Thymus (tissue), 14 donors: ENCODE measurements at places on chromosomes 13 and 19. TPM values are rescaled to one million over a fixed set of nuclear protein-coding genes. Genes with fewer than 3 reads are reported as not detected.

DNA sequence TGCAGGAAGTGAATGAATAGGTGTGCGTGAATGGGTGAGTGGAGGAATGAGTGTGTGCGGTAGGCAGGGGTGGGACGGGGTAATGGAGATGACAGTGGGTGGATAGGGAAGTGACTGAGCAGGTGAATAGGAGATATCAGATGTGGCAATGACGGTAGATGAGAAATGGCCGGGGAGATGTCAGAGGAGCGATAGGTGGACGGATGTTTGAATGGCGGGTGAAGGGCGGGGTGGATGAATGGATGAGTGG is 1.5 kb downstream of the TTC9B start:
- no peak for DNase-seq

The SLC10A2 gene
- polyA plus RNA-seq, result 0.07 TPM

GRCh38 chr19:9671655-9672054 is 3.2 kb downstream of the ZNF562 start:
- DNase-seq, result no peak

DNA sequence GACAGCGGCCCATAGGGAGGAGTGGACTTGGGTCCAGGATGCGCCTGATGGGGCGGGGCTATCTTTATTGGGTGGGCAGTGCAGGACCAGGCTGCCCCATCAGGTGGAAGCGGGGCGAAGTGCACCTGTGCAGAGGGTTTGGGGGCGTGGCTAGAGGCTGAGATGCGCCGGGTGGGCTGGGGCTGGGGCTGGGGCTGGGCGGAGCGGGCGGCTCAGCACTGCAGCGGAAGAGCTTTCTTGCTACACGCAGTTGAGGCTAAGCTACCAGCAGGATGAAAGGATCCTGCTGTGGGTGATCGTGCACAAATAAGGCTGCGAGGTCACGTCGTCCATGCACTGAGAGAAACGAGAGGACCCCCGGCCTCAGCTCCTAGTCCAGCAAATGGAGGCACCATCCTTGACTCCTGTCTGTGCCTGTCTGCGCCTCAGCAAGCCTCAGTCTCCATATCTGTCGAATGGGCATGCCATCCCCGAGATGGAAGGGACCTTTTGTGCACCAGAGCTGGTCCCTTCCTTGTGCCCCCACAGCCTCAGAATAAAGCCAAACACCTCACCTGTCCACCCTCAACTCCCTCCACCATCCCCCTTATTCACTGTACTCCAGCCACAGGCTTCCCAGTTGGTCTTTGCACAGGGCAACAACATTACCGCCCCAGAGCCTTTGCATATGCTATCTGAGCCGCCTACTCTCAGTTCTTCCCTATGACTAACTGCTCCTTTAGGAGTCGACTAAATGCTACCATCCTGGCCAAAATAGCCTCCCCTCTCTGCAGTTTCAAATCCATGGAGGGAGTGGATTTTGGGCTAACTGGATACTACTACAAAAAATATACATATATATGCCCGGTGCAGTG is 21.0 kb upstream of the HOMER3 start:
- peak; percentile 33 for DNase-seq

The NCR1 gene
- polyA plus RNA-seq, result 0.46 TPM

DNA sequence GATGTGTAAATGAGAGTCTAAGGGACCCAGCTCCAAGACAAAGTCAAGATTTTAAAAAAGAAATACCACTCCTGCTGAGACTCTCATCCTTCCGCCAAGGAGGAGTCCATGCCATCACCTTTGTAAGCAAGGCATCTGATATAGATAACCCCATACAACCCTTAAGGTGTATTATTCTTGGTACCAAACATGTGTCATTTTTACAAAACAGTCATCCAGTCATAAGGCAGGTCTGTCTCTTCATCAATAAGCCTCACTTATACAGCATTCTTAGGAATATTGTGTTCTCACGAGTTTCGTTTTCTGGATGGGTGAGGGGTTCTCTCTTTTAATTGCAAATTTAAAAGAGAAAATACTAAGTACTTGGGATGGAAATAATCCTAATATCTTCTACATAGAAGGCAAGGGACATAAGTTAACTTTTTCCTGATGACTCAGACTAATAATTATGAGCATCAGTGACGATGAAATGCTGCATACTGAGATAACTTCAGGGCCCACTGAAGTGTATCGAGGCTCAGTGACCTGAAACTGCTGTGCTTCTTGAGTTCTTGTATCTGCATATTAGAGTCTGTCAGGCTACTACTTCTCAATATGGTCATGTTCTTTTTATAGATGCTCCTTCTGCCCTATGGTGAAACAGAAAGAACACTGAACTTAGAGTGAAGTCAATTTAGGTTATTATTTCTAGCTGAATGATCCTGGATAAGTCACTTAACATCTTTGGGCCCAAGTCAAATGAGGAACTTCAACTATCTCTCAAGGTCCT is 166.6 kb downstream of the KLF12 start:
- DNase-seq, result no peak

GRCh38 chr19:37594982-37595382 is 306 bp downstream of the ZNF540 start:
- no peak for DNase-seq

DNA sequence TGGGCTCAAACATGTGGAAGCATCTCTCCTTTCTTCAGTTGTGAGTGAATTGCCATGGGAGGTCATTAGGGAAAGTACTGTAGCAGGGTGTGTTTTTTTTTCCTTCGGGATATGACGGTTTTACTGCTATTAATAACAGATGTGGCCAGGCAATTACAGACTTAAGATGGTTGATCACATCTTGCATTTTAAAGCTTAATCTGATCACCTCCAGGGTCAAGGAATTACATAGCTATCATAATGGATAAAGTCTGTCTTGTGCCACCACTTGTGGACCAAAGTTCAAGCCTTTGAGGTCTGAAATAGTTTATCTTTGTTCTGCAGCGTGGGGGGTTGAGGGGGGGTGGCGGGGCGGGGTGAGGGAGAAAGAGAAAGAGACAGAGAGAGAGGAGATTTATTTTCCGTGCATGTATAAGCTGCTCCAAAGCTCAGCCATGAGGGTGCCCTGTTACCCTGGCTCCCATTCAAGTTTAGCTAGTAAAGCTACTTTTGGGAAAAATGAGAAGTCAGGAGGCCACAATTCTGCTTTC is 5.5 kb upstream of the SERP2 start:
- DNase-seq, result no peak

- peak; percentile 30 for DNase-seq
Measured at GRCh38 chr13:40485611-40486517, 180.6 kb downstream of the FOXO1 start.

- DNase-seq, result no peak
Measured at GRCh38 chr19:37698216-37698615, 21.3 kb downstream of the ZNF607 start.

GRCh38 chr13:100396776-100397175 is 191.8 kb downstream of the GGACT start:
- DNase-seq, result no peak

GRCh38 chr19:8641908-8642547 is 11.6 kb downstream of the NFILZ start:
- peak; percentile 56 for DNase-seq

The RASAL3 gene
- 68.1 TPM for polyA plus RNA-seq

DNA sequence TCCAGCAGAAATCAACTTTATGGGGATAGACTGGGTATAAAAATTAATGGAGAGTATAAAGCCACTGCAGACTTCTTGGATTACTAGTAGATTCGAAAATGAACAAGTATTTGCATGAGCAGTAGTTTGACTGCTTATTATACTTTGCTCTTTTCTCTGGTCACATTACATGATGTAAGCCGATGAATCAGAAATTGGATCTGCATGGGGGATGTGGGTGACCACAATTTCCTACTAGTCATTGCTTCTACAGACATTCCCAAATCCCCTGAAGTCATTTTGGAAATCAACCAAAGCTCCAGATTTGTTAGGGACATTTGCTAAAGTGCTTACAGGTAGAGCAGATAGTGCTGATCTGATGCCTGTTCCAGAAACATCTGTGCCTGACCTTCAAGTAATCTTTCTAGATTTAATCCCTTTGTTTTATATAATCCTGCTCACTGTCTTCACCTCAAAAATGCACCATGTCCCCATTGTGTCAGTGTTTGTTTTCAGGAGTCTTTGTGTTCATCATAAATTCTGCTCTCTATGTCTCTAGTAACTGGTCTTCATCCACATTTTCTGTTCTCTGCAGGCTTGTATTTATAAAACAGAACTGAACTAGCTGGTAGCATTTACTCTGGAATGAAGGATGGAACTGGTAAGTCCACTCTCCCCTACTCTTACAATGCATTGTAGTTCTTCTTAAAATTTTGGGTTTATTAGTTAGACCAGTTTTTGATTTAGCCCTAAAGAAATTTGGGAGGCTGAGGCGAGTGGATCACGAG is 201.5 kb upstream of the CSNK1A1L start:
- DNase-seq, result no peak

DNA sequence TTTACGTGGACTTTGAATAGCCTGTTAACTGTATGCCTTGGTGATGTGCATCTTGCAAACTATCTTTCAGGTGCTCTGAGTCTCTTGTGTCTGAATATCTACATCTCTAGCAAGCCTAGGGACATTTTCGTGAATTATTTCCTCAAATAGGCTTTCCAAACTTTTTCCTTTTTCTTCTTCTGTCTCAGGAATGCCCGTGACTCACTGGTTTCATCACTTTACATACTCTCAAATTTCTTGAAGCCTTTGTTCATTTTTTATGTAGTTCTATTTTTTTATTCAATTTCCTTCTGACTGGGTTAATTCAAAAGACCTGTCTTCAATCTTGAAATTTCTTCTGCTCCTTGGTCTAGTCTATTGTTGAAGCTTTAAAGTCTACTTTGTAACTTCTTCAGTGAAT is 332.2 kb downstream of the OXGR1 start:
- no peak for DNase-seq

The LSR gene
- polyA plus RNA-seq, result 20.1 TPM

DNA sequence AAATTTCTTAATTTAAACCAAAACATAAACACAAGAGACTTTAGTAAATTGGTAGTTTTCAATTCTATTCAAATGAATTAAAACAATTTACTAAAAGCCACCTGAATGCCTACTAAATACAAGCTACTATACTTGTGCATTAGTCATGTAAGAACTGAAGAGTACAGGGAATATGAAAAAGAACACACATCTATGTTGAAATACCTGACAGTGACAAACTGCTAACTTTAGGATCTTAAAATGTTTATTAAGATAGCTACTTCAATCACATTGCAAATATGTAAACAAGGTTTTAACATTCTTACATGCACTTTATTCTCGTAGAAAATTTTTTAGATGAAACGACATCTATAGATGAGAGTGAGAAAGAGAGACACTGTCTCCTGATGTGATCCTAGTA is 4.1 kb downstream of the SPRYD7 start:
- DNase-seq, result no peak

GRCh38 chr19:16951529-16951928 is 62.7 kb downstream of the F2RL3 start:
- no peak for DNase-seq

The TRPM4 gene
- 7.6 TPM for polyA plus RNA-seq

GRCh38 chr19:55552620-55553019 is 7.3 kb upstream of the SBK3 start:
- DNase-seq, result no peak

The LILRB4 gene
- polyA plus RNA-seq, result 14.4 TPM

The VMAC gene
- 10.8 TPM for polyA plus RNA-seq

DNA sequence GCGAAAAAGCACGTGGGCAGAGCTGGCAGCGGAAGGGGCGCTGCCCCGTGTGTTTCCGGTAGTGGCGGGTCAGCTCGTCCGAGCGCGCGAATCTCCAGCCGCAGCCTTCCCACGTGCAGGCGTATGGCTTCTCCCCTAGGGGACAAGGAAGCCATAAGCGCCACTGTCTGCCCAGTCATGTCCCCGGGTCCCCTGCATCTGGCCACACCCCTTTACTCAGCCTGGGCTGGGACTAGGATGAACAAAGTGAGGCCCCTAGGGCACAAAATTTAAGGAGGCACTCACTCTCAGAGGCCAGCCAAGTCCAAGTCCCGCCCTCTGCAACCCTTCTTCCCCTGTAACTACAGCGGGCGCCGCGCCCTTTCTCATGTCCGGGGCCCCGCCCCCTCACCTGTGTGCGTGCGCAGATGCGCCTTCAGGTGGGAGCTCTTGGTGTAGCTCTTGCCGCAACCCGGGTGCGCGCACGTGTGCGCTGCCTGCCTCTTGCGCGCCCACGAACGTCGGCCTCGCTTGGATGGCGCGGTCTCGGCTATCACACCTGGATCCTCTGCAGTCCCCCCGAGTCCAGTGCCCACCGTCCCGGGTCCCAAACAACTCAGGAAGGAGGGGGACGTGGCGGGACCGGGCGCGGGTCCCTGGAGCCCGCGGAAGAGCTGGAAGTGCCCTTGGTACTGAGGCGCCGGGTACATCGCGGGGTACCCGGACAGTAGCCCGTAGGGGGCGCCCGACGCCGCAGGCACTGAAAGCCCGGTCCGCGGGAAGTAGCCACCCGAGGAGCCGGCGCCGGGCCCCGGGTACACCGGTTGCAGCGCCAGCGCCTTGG is 1.9 kb downstream of the KLF1 start:
- peak; percentile 70 for DNase-seq

The GJB2 gene
- polyA plus RNA-seq, result 38.1 TPM

DNA sequence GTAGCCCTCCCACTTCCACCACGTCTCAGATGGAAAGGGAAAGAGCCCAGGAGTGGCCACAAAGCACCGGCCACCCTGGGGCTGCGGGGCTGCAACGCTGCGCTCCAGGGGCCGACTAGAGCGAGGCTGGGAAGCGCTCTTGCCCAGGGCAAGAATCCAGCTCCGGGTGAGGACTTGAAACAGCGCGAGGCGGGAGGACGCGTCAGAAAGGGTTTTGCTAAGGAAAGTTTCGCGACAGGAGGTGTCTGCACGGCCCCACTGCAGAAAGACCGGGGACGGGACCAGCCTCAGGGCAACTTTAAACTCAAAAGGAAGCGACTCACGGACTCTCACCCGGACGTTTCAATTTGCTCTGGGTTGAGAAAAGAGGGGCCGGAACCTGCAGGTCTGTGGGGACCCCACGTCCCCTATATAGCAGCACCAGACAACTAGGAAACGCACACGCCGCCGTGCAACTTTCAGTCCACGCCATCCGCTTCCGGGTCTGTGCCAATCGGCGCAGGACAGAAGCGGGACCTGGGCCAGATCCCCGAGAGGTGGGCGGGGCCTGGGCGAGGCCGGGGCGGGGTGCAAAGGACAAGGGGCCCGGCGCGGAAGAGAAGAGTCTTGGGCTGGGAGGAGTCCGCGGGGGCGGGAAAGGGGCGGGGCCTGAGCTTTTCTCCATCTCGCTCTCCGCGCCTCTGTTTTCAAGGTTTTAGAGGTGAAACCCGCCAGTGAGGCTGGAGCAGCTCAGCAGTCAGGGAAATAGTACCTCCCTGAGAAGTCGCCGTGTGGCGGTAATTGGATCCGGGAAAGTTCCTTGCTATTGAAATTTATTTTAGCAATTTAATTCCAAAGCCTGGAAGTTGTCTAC is at the start of gene ZNF816:
Gene ZNF816 (minus strand): TSS at position 488 of the 853 bp plus-strand sequence. CDS start 6,792 bp downstream, outside the sequence.
- DNase-seq, result peak; percentile 94

GRCh38 chr13:72246396-72246795 is 379.4 kb upstream of the DACH1 start:
- no peak for DNase-seq

The ZNF560 gene
- 0.21 TPM for polyA plus RNA-seq

The ZNF177 gene
- polyA plus RNA-seq, result 13.8 TPM

The COX6B2 gene
- polyA plus RNA-seq, result 40.4 TPM
